Activated naive CD4-positive, alpha-beta T cell treated with anti-CD3 and anti-CD28 coated beads for 36 hours (primary cell): ENCODE measurements at places on chromosomes 11 and 22. TPM values are rescaled to one million over a fixed set of nuclear protein-coding genes. Genes with fewer than 3 reads are reported as not detected.

The RAB6A gene
- total RNA-seq: 36.7 TPM

The MS4A10 gene
- total RNA-seq: not detected

The GLYATL2 gene
- total RNA-seq: not detected

The ASRGL1 gene
- 11.6 TPM for total RNA-seq

The MOGAT2 gene
- total RNA-seq: not detected

The TMPRSS6 gene
- 10.7 TPM for total RNA-seq

The FAM227A gene
- 0.35 TPM for total RNA-seq

DNA sequence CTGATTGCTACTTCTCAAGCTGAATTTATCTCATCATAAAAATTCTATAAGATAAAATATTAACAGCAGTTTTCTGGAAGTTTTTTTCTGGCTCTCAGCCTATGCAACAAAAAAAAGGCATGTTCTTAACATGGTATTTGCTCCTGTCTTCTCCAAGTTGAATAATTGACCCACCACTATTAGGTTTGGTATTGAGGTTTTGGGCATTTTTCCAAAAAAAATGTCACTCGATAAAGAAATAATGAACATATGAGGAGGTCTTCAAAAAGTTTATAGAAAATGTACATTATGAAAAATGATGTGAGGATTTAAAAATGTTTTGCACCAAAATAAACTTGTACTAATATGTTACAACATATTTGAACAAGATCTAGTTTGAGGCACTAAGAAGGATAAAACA is 808.6 kb upstream of the RAG2 start:
- H3K4me1 ChIP-seq: no peaks in the 10 kb centered on the region
- H3K27me3 ChIP-seq: no peaks in the 10 kb centered on the region
- H3K27ac ChIP-seq: no peak overlapping the region
- H3K36me3 ChIP-seq: no peaks in the 10 kb centered on the region

GRCh38 chr22:19127329-19128008 is 3.6 kb upstream of the TSSK2 start:
- H3K27ac ChIP-seq: no peak overlapping the region
- H3K27me3 ChIP-seq: no peaks in the 10 kb centered on the region
- DNase-seq: no peak
- peaks cover 8% of the 10 kb centered on the region for H3K4me1 ChIP-seq
- peaks cover 4% of the 10 kb centered on the region for H3K36me3 ChIP-seq

GRCh38 chr11:83723999-83724398 is 437.8 kb upstream of the CCDC90B start:
- peaks cover 8% of the 10 kb centered on the region for H3K4me1 ChIP-seq
- peak overlapping the region; percentile 45 for H3K4me3 ChIP-seq
- no peak overlapping the region for H3K27ac ChIP-seq
- no peaks in the 10 kb centered on the region for H3K36me3 ChIP-seq

DNA sequence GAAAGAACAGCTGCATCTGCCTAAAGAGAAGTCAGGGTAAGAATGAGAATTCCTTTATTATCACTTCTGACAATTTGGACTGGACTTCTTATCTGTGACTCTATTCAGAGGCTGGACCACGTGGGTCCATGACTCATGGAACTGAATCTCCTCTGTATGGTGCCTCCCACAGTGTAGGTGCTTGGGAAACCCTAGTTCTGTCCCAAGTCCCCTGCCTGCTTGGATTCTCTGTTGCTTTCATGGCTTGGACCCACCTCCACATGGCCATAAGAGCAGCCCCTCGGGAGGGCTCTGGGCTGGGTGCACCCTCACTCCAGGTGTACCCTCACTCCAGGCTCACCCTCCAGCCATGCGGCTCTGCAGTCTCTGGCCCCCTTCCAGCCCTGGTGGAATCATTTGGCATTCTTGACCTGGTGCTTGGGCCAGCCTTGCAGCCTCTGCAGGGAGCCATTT is 153.4 kb downstream of the CACNA1I start:
- no peaks in the 10 kb centered on the region for H3K36me3 ChIP-seq
- H3K27ac ChIP-seq: no peak overlapping the region
- no peak overlapping the region for H3K4me3 ChIP-seq

GRCh38 chr11:129853518-129854231 is 38.0 kb downstream of the TMEM45B start:
- peaks cover 38% of the 10 kb centered on the region for H3K4me1 ChIP-seq
- peaks cover 9% of the 10 kb centered on the region for H3K36me3 ChIP-seq
- no peak overlapping the region for H3K4me3 ChIP-seq
- no peaks in the 10 kb centered on the region for H3K27me3 ChIP-seq
- DNase-seq: peak; percentile 84

DNA sequence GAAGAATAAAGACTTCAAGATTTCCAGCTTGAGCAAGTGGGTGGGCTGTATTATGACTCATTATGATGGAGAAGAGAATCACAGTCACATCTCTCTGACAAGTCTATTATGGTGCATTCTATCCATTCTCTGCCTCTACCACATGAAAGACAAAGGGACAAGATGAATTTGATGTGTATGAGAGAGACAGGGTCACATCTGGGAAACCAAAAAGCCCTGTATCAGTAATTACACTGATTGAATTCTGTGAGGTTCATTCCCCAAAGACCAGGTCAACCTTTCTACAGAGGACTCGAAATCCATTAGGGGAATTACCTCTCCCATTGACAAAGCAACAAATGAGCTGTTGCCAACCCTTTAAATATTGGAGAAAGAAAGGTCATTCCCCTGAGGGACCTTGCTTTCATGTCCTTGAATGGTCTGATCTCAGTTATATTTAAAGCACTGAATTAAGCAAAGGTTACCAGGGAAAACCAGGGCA is 109.6 kb downstream of the USP35 start:
- no peak overlapping the region for H3K27ac ChIP-seq
- no peaks in the 10 kb centered on the region for H3K27me3 ChIP-seq
- peaks cover 4% of the 10 kb centered on the region for H3K4me1 ChIP-seq
- DNase-seq: no peak

GRCh38 chr11:63904743-63905142 is 12.2 kb downstream of the RCOR2 start:
- no peaks in the 10 kb centered on the region for H3K27me3 ChIP-seq
- H3K36me3 ChIP-seq: peaks cover 20% of the 10 kb centered on the region
- H3K4me3 ChIP-seq: no peak overlapping the region
- H3K27ac ChIP-seq: no peak overlapping the region
- DNase-seq: no peak

GRCh38 chr11:2898366-2899079 is 12.9 kb upstream of the CDKN1C start:
- peak overlapping the region; percentile 73 for H3K27ac ChIP-seq
- H3K36me3 ChIP-seq: peaks cover 2% of the 10 kb centered on the region
- H3K4me3 ChIP-seq: peak overlapping the region; percentile 38
- H3K4me1 ChIP-seq: peaks cover 31% of the 10 kb centered on the region
- peak; percentile 74 for DNase-seq
- H3K27me3 ChIP-seq: no peaks in the 10 kb centered on the region

DNA sequence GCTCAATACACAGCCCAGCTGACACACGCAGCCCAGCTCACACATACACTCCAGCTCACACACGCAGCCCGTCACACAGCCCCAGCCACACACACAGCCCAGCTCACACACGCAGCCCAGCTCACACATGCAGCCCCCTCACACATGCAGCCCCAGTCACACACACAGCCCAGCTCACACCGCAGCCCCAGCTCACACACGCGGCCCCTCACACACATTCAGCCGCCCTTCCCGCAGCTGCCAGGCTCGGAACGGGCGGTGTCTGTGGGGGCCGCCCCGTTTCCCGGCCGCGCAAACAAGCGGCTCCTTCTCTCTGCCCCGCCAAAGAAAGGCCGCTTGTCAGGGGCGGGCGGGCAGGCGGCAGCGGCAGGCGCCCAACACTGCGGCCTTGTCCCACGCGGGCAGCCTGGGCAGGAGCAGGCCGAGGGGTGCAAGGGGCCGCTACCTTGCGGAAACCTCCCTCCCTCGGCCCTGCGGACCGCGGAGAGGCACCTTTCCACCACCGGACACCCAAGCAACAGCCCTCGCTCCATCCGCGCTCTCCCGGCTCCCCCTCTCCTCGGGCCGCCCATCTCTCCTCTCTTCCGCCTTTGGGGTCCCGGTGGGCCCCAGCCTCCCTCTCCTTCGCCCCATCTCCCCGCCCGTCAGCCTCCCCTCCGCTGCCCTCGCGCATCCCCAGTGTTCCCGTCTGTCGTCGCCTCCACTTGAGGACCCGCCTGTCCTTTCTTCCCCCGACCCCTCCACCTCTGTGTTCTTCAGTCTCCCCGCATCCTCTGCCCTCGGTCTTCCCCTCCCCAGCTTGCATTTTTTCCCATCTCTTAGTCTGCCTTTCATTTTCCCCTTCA is 2.2 kb downstream of the PHLDB1 start:
- peaks cover 17% of the 10 kb centered on the region for H3K27me3 ChIP-seq
- H3K4me1 ChIP-seq: peaks cover 20% of the 10 kb centered on the region
- H3K36me3 ChIP-seq: no peaks in the 10 kb centered on the region
- H3K27ac ChIP-seq: no peak overlapping the region
- peak; percentile 45 for DNase-seq
- H3K4me3 ChIP-seq: peak overlapping the region; percentile 81

DNA sequence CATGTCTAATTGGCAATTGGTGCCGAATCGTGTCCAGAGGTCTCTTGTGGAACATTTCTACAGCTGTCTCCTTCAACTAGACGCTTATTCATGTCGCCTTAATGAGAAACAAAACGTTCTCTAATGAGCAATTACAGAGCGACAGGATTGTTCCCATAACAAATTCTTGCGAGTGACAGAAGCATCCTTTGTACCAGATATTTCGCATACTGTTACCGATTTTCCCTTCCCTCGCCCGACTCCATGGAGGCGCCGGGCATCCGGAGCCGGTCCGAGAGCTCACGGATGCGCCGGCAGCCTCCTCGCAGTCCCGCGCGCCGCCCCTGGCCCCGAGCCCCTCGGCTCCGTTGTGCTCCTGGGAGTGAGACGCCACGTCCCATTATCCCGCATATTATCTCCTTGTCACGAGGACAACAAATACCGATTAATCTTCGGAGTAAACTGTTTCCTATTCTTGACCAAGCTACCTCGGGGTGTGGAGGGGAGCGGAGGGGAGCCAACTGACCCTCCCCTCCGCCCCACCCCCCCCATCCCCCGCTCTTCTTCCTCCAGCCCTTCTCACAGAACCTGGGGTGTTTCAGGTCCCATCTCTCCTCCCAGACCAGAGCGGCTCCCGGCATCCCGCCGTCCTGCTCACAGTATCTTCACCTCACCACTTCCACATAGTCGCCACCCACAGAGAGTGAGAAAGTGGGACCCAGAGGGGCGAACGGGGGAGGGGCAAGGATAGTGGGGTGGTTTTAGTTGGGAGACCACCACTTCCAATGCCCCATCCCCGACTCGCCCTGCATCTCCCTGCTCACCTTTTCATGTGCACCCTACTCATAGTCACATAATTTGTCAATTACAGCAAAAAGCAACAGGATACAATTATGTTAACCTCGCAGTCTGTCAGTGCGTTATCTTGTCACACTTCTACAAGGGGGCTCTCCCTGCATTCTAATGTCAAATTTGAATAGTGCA is 11.4 kb downstream of the PAX6 start:
- peaks cover 80% of the 10 kb centered on the region for H3K27me3 ChIP-seq
- peaks cover 6% of the 10 kb centered on the region for H3K36me3 ChIP-seq
- peaks cover 45% of the 10 kb centered on the region for H3K4me1 ChIP-seq
- peak overlapping the region; percentile 10 for H3K4me3 ChIP-seq
- H3K27ac ChIP-seq: no peak overlapping the region

DNA sequence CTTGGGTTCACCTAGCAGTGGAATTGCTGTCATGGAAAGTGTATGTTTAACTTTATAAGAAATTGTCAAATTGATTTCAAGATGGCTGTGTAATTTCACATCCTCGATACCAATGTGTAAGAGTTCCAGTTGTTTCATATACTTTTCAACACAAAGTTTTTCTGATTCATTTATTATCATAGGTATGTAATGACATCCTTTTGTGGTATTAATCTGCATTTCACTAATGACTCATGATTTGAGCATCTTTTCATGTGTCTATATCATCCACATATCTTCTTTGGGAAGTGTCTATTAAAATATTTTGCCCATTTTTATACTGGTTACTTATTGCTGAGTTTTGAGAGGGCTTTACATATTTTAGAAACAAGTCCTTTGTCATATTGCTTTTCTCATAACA is 17.0 kb upstream of the GLYATL1B start:
- no peak overlapping the region for H3K4me3 ChIP-seq
- H3K36me3 ChIP-seq: no peaks in the 10 kb centered on the region
- DNase-seq: no peak
- no peak overlapping the region for H3K27ac ChIP-seq
- peaks cover 31% of the 10 kb centered on the region for H3K27me3 ChIP-seq
- H3K4me1 ChIP-seq: no peaks in the 10 kb centered on the region

- H3K4me3 ChIP-seq: peak overlapping the region; percentile 65
- H3K27me3 ChIP-seq: no peaks in the 10 kb centered on the region
- peaks cover 39% of the 10 kb centered on the region for H3K36me3 ChIP-seq
- peak; percentile 72 for DNase-seq
These were observed 27.7 kb downstream of the CD44 start for GRCh38 chr11:35166369-35167360.

DNA sequence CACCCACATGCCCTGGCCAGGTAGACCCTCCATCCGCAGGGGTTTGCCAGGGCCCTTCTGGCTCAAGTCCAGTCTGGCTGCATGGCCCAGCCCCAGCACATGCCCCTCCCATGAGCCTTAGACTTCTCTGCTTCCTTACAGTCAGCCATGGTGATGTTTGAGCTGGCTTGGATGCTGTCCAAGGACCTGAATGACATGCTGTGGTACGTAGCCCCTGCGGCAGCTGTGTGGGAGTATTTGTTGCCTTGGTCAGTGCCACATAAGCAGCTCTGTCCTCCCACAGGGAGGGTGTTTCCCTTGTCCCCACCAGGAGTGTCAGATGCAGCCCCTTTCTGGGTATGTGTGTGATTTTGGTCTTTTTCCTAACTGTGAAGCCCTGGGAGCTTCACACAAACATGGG is 17.5 kb downstream of the CDC45 start:
- no peaks in the 10 kb centered on the region for H3K27me3 ChIP-seq
- H3K4me1 ChIP-seq: peaks cover 12% of the 10 kb centered on the region
- no peak overlapping the region for H3K27ac ChIP-seq
- H3K4me3 ChIP-seq: no peak overlapping the region
- DNase-seq: no peak

DNA sequence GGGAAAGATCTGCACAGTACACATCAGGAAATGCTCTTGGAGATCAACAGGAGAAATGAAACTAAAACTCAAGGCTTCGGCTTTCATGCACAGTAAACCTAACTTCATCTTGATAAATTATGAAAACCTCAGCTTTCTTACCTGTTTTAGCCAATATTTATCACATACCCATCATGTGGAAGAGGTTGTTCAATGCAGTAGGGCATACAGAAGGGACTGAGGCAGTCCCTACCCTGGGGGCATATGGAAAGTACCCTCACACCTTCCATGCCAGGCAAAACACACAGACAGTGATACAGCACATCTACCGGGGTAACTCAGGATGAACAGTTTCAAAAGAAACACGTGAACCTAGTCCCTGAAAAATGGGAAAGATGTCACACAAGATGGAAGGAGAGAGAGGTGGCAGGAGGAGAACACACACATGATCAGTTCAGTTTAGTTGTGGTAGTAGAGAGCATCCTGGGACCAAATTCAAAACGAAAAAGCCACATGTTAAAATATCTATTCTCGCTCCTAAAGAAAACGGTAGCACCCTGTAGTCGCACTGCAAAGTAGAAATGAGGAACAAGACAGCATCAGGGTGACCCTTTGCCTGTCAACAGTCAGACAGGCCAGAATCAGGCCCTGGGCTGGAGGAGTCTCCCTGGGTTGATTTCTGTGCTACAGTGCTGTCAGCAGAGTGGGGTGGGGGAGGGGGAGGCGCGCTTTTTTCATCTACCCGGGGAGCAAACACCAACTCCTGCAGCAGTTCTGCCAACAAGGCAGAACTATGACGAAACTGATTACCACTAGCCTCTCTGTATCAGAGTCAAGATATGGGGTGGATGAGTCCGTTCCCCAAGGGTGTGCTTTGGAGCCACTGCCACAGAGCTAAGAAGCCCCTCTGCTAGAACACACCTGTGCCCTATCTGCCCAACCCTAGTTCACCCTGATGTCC is 1.3 kb downstream of the HIRA start:
- peak overlapping the region; percentile 73 for H3K4me3 ChIP-seq
- peak; percentile 62 for DNase-seq
- H3K27me3 ChIP-seq: no peaks in the 10 kb centered on the region
- H3K4me1 ChIP-seq: peaks cover 56% of the 10 kb centered on the region
